C1 segment of cervical spinal cord (tissue), 14 donors: ENCODE measurements at places on chromosomes 12 and 14.

DNA sequence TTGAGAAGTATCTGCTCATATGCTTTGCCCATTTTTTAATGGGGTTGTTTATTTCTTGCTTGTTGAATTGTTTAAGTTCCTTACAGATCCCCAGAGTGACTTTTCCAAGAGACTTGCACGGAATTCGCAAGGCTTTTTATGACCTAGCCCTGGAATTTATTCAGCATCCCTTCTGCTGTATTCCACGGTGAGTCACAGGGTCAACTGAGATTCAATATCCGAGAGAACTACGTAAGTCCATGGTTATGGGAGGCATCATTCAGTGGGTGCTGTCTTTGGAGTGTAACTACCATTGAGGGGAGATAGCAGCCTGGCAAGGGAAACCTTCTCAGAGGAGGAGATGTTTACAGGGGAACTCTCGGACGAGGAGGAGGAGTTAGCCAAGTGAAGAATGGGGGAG is 20.9 kb upstream of the GPRC5A start:
- no peak for DNase-seq

DNA sequence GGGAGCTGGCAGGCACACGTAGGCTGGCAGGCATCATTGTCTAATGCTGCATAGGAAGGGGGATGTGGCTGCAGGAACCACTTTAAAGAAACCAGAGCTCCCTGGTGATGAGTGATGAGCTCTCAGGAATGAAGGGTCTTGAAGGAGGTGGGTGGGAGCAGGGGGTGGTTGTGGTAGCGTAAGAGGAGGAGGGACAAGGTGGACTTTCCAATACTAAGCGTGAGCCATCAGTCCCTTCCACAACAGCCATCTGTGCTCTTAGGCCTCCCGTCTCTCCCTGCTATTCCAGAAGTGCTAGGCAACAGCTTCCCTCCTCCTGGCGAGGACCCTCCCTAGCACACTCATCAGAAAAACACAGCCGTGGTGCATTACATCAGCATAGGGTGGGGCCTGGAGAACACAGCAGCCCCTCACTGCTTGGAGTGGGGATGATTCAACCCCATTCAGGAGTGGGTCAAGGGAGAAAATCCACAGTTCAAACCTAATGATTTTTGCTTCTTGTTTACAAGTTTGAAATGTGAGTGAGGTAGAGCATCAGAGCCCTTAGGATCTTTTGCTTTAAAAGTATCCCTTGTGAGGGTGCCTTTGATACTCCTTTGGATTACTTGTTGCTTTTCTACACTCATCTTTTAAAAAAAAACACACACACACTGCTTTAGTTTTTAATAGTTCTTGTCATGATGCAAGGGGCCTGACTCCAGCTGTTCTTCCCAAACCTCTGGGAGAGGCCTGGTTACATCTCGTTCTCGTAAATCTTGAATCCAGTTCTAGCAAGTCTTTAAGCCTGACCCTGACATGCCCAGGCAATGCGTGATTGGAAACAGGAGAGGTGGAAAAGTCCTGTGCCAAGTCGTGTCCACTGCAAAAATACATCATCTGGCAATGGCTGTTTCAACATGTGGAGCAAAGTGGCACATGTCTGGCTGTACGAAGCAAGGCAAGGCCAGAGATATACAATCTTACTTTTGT is 356.4 kb upstream of the DDHD1 start:
- peak; percentile 8 for DNase-seq

DNA sequence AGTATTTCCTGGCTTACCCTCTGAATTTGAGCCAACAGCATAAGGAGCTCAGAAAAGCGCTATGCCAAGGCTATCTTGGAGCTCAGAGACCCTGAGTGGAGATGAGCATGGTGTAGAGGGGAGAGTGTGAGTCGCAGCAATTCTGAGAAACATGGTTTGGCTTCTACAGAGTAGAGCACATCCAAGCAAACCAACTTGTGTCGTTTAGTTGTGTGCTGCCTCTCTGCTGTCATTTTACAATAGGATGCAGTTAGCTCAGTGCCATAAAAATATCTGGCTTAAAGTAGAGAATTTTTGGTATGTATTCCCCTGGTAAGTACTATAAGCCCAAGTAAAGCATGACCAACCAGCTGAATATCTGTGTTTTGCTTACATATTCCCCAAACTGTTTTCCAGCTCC is 249.2 kb downstream of the TRHDE start:
- no peak for DNase-seq

DNA sequence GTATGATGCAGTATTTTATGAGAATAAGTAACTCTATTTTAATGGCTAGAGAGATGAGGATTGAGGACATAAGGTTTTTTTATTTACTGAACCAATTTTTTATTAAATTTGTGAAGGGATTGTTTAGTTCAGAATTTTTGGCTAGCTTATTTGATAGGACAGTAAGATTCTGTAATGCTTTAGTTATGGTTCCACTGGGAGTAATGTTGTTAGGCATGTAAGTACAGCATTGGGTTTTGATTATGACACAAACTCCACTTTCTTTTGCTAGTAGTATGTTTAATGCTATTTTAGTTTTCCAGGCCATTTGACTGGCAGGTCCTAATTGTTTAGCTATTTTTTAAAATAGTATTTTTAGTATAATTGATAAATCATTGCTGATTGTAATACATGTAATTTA is 33.8 kb upstream of the LRRC10 start:
- DNase-seq: no peak

- no peak for DNase-seq
Observed at GRCh38 chr12:12791756-12792369, 6.4 kb downstream of the APOLD1 start.

DNA sequence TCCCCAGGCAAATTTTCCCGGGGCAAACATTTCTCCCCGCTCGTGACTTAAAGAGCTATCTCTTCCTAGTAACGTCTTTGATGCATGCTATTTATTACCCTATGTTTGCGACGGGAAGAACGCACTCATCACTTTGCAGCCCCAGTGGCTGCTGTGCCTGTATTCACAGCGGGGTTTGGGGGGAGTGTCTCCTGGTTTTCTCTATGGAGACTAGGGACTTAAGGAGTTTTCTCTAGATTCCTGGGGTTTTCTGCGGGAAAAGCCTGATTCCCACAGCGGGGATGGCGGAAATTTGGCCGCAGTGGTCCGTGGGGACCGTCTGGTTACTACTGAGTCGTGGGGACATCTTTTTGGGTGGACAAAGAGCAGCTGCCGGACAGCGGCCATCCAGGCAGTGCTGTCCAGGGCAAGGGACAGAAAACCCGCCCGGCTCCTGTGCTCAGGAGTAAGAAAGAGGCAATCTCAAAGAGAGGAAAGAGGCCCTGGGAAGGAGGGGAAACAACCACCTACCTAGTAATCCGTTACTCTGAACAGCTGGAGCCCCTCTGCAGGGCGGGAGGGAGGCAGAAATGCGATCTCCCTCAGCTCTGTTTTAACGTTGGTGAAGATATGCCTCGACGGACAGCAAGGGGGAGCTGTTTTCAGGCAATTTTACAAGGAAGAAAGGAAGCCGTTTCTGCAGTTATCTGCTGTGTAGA is 771 bp upstream of the AVPR1A start:
- no peak for DNase-seq

GRCh38 chr12:100674036-100674888 is 100.8 kb downstream of the GAS2L3 start:
- DNase-seq: no peak

- DNase-seq: no peak
Observed at GRCh38 chr14:61877035-61877390, 114.8 kb downstream of the SNAPC1 start.

DNA sequence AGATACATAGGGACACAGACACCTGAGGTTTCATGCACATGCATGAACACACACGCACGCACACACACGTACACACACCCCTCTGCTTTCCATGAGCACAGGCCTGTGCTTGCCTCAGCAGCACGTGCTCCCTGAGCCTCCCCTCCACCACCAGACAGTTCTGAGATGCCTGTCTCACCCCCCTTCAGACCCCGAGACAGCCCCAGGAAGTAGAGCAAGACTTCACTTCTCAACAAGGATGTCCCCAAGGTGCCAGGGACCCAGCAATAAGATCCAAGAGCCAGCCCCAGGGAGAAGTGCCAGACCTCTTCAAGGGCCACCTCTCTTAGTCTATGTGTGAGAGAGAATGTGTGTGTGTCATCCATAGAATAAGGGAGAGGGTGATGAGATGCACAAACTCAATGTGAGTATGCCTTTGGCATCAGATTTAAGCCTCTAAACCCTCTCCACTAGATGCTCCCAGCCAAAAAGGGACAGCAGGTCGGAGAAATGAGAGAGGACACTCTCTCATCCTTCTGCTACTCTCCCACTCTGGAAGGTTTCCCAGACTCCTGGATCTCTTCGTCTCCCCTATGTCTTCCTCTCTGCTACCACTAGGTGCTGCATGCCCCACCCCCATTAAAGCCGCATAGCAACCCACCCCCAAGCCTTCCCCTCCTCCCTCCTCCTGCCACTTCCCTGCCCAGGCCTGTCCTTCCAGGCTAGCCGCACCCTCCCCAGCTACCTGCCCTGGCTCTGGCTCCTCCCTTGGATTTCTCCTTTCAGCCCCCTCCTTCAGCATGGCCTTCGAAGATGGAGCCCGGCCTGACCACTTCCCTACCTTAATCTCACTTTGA is 7.7 kb downstream of the RARG start:
- DNase-seq: no peak
